ENCODE measurements at places on chromosomes 12 and 14. TPM values are rescaled to one million over a fixed set of nuclear protein-coding genes. Genes with fewer than 3 reads are reported as not detected.
A peak's percentile ranks its signal among the peaks of the same experiment; 100 is the strongest.

GRCh38 chr14:56918849-56919574 lies 108.7 kb upstream of the OTX2 start:
- H3K27me3 ChIP-seq = no peaks in the 10 kb centered on the region
- no peak overlapping the region for H3K27ac ChIP-seq
- no peak for DNase-seq
- H3K36me3 ChIP-seq = no peaks in the 10 kb centered on the region

DNA sequence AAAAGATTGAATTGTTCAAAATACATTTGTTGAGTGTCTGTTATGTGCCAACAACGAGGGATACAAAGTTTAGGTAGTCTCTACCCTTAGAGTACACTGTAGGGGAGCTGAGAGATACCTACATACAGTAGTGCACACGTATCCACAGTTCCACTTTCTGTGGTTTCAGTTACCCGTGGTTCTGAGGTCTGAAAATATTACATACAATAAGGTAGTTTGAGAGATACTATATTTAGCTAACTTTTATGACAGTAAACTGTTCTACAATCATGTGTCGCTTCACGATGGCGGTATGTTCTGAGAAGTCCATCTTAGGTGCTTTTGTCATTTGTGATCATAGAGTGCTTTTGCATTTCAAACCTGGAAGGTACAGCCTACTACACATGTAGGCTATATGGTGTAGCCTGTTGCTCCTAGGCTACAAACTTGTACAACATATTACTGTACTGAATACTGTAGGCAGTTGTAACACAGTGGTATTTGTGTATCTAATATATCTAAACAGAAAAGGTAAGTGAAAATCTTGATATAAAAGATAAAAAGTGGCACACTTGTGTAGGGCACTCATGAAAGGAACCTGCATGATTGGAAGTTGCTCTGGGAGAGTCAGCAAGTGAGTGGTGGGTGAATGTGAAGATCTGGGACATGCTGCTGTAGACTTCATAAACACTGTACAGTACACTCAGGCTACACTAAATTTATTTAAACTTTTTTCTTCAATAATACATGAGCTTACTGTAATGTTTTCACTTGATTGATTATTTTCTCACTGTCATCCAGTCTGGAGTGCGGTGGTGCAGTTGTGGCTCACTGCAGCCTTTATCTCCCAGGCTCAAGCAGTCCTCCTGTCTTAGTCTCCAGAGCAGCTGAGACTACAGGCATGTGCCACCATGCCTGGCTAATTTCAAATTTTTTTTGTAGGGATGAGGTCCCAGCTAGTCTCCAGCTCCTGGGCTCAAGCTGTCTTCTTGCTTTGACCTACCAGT lies 4.0 kb downstream of the CPSF6 start:
- DNase-seq = no peak
- no peak overlapping the region for H3K27ac ChIP-seq
- peaks cover 45% of the 10 kb centered on the region for H3K4me1 ChIP-seq
- H3K36me3 ChIP-seq = no peaks in the 10 kb centered on the region
- H3K27me3 ChIP-seq = no peaks in the 10 kb centered on the region

The OR5AU1 gene
- total RNA-seq = not detected

DNA sequence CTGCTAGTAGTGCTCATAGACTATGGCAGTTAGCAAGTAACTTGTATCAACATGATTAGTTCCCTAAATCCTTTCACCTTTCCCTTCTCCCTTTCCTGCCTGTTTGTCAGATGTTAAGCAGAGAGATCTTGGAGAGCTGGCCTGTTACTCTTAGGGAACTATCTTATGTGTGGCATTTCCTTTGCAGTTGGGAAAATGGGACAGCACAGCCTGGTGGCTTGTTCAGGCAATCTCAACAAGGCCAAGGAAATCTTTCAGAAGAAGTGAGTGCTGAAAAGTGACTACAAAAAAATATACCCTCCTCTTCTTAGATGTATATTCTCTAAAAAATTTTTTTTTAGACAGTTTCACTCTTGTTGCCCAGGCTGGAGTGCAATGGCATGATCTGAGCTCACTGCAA lies 7.4 kb downstream of the PARP2 start:
- H3K27me3 ChIP-seq = no peaks in the 10 kb centered on the region
- H3K4me1 ChIP-seq = no peaks in the 10 kb centered on the region
- peaks cover 63% of the 10 kb centered on the region for H3K36me3 ChIP-seq
- no peak overlapping the region for H3K27ac ChIP-seq
- no peak overlapping the region for H3K4me3 ChIP-seq

The CGRRF1 gene
- 2.6 TPM for total RNA-seq

DNA sequence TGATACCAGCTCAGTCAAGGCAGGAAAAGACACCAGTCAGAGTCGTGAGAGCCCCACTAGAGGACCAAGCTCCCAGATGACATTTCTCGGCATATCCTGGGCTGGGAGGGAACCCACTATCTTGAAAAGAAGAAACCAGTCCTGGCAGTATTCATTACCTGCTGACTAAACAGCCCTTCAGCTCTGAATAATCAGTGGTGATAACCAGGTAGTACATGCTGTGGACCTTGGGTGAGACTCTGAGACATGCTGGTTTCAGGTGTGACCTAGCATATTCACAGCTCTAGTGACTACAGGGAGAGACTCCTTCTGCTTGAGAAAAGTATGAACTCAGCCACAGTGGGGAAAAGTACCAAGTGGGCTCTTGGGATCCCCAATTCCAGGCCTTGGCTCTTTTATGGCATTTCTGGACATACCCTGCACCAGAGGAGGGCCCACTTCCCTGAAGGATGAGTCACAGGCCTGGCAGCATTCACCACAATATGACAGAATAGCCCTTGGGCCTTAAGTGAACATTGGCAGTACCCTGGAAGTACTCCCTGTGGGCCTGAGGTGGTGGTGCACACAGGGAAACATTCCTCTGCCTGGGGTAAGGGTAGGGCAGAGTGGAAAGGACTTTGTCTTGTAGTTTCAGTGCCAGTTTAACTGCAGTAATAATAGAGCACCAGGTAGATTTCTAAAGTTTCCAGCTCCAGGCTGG lies 82.6 kb upstream of the SLC38A4 start:
- H3K4me3 ChIP-seq = no peak overlapping the region
- H3K27ac ChIP-seq = no peak overlapping the region
- H3K36me3 ChIP-seq = no peaks in the 10 kb centered on the region
- no peaks in the 10 kb centered on the region for H3K4me1 ChIP-seq

The ITGB7 gene
- total RNA-seq = 1.9 TPM

The CYP27B1 gene
- 0.40 TPM for total RNA-seq

The B4GALNT1 gene
- total RNA-seq = 2.1 TPM

- H3K36me3 ChIP-seq = no peaks in the 10 kb centered on the region
- no peak for DNase-seq
- peak overlapping the region; percentile 97 for H3K4me3 ChIP-seq
- peaks cover 16% of the 10 kb centered on the region for H3K4me1 ChIP-seq
- H3K27ac ChIP-seq = peak overlapping the region; percentile 78
Measured at GRCh38 chr12:66129934-66130266, 650 bp downstream of the LLPH start.

The GALNT16 gene
- 2.6 TPM for total RNA-seq

DNA sequence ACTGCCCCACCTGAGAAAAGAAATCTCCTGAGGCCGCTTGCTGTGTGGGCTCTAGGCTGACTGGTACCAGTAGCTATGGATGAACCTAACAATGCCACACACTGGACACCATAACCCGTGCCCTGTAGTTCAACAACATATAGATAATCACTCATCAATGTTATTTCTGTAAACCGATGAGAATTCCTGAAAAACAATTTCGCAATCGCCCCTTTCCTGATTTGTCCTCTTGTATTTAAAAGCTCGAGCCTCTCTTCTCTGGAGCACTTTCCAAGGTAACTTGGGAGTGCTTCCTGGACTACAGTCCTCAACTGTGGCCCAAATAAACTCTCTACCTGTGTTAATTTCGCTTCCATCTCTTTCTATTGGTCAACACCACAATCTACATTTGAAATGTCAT lies 26.1 kb upstream of the PPP2R5C start:
- no peak overlapping the region for H3K4me3 ChIP-seq
- H3K27me3 ChIP-seq = no peaks in the 10 kb centered on the region
- peaks cover 18% of the 10 kb centered on the region for H3K4me1 ChIP-seq
- no peaks in the 10 kb centered on the region for H3K36me3 ChIP-seq

DNA sequence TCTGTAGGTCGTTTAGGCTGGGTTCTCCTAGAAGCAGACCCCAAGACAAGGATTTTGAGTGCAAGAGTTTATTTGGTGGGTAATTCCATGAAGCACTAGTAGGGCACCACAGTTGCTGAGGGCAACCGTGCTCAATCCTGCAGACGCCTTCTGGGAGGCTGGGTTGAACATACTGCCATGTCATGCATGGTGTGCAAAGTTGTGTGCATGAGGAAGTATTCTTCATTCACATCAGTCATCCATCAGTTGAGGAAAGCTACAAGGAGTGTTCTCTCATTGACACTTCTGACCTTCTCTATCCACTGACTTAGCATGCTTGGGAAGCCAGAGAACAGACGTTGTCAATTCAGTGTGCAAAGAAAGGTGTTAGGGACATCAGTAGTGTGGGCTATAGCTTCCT lies 179.2 kb downstream of the PTPN11 start:
- H3K27ac ChIP-seq = no peak overlapping the region
- peaks cover 28% of the 10 kb centered on the region for H3K27me3 ChIP-seq
- H3K4me3 ChIP-seq = no peak overlapping the region
- no peaks in the 10 kb centered on the region for H3K36me3 ChIP-seq
- H3K4me1 ChIP-seq = no peaks in the 10 kb centered on the region

The ASIC1 gene
- total RNA-seq = 0.82 TPM

The PRPH gene
- total RNA-seq = 8.2 TPM

Measured in transverse colon (tissue), 4 donors.